ENCODE measurements at places on chromosomes 4 and X.

GRCh38 chrX:37454537-37455285 lies 105.5 kb downstream of the PRRG1 start:
- no peak for DNase-seq

DNA sequence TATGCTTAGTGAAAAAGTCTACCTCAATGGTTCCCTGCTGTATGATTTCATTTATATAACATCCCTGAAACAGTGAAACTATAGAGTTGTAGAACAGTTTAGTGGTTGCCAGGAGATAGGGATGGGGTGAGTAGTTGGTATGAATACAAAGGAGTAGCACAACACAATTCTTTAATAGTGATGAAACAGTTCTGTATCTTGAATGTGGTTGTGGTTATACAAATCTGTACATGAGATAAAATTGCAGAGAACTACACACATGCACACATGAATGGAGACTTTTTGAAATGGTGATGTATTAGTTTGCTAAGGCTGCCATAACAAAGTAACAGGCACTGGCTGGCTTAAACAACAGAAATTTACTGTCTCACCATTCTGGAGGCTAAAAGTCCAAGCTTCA lies 677.1 kb downstream of the ADGRL3 start:
- no peak for DNase-seq

GRCh38 chr4:39710098-39710896 lies 12.4 kb downstream of the UBE2K start:
- DNase-seq = no peak

DNA sequence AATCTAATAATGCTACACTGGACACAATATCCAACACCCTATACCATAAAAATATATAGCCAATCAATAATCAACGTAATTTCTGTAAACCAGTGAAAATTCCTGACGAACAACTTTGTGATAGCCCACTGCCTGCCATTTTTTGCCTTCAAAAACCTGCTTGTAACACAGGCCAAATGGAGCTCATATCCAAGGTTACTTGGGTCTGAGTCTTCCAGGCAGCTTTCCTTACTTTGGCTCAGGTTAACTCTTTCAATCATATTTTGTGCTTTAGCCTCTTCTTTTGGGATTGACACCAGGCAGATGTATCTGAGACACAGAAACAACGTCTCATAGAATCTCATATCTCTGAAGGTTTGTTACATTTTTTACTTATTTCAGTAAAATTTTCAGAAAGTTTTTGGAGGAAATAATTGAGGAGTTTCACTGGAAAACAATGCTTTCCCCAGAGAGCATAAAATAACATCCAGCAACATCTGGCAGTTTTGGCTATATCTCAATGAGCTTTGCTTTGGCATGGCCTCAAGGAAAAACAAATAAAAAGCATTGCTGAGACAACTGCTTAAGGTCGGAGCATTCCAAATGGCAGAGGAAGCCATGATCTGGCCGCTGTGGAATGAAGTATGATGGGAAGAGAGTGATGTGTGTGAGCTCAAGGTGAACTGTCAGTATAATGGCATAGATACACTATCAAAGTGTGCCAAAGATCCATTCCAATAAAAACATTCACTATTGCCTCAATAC lies 162.9 kb upstream of the SPIN4 start:
- no peak for DNase-seq

DNA sequence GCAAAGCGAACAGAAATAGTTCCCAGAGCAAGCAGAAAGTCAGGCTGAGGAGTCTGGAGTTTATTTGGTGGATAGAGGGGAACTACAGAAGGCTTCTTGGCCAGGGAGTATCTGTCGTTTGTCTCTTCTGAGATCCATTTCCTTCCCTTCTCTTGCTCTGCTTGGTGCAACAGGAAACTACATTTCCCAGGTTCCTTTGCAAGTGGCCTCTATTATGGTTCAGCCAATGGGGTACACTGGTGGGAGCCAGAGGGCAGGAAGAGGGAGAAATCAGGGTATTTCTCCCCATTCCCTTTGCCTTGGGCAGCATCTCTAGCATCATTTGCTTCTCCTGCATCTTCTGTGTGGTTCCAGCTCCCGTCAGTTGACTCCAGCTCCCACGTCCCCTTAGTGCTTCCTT lies 142.1 kb downstream of the BCOR start:
- DNase-seq = peak; percentile 51

DNA sequence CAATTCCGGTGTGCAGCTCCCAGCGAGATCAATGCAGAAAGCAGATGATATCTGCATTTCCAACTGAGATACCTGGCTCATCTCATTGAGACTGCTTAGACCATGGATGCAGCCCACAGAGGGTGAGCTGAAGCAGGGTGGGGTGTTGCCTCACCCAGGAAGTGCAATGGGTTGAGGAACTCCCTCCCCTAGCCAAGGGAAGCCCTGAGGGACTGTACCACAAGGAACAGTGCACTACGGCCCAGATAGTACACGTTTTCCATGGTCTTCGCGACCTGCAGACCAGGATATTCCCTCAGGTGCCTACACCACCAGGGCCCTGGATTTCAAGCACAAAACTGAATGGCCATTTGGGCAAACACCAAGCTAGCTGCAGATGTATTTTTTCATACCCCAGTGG lies 150.0 kb downstream of the TET2 start:
- DNase-seq = no peak

DNA sequence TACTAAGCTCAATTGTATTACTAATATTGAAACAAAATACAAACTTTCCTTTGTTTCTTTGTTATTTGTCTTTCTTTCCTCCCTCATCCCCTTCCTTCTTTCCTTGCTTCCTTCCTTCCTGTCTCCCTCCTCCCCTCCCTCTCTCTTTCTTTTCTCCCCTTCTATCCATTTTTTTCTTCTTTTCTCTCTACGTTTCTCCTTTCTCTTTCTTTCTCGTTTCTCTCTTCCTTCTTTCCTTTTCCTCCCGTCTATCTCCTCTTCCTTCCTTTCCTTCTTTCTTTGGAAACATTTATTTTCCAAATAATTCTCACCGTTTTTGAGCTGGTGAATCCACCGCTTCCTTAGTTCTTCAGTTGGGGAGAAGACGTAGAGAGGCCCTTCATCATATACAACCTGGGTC lies 16.3 kb downstream of the BTK start:
- no peak for DNase-seq

- DNase-seq = no peak
Measured at GRCh38 chr4:120765260-120765680, 157.3 kb downstream of the PRDM5 start.

- DNase-seq = no peak
Measured at GRCh38 chr4:48815483-48815882, 15.4 kb upstream of the OCIAD1 start.

DNA sequence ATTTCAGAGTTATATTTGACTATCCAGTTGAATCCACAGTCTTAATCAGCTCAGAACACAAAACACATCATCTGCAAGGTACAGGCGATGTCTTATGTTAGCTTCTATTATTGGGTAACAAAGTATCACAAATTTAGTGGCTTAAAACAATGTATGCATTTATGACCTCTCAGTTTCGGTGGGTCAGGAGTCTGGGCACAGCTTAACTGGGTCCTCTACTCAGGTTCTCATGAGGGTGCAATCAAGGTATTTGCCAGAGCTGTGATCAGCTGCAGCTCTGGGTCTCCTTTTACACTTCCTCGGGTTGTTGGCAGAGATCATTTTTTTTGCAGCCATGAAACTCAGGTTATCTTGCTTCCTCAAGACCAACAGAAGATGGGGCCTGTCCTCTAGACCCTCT lies 498.9 kb downstream of the IDS start:
- DNase-seq = no peak

- DNase-seq = peak; percentile 77
Measured at GRCh38 chr4:166308647-166309046, 435.6 kb downstream of the TLL1 start.

- peak; percentile 82 for DNase-seq
Measured at GRCh38 chr4:139176302-139177048, 543 bp downstream of the ELF2 start.

GRCh38 chr4:47486231-47486673 lies 1.2 kb downstream of the ATP10D start:
- DNase-seq = no peak

DNA sequence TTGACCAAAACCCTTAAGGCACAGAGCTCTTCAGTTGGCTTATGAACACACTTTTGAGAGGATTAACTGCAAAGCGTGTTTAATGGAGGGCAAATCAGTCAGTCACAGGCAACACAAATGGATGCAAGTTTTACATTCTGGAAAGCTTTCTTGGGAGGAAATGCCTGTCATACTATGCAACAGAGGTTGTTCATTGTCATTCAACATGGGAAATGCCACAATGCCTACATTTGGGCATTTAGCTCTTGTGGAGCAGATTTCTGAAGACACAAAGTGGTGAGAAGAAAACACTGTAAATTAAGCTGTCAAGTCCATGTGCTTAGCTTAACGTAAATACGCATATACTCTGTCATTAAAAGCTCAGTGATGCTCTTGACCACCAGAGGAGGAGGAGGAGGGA lies 41.1 kb downstream of the CBLL2 start:
- peak; percentile 50 for DNase-seq

DNA sequence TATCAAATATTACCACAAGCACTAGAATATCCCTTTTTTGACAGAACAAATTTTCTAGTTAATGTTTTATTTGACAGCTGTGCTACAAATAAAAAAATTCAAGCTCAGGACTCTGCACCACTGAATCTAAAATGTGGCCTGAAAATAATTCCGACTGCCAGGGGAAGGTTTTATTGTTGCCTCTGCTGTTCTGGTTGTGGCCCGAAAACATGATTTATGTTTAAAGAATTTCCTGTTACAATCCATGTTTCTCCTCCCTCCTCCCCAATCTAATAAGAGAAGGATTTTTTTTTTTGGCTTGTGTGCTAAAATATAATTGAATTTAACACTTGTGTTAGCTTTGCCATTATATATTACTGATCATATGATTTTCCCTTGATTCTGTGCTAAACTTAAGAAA lies 227.8 kb downstream of the DCLK2 start:
- no peak for DNase-seq

DNA sequence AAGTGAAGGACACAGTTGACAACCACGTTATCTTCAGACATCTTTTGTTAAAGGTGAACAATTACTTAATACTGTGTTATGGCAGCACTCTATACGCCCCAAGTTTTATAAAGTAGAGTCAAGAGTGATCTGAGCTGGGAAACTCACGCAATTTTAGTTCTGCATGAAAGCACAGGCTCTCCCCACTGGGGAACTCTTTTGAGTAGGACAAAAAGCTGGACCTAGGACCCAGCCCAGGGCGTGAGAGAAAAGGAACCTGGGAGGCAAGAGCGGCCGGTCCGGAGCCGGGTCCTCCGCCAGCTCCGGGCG lies 152.6 kb upstream of the SLC4A4 start:
- no peak for DNase-seq

- no peak for DNase-seq
Measured at GRCh38 chr4:152356428-152357034, 179.4 kb downstream of the FBXW7 start.

DNA sequence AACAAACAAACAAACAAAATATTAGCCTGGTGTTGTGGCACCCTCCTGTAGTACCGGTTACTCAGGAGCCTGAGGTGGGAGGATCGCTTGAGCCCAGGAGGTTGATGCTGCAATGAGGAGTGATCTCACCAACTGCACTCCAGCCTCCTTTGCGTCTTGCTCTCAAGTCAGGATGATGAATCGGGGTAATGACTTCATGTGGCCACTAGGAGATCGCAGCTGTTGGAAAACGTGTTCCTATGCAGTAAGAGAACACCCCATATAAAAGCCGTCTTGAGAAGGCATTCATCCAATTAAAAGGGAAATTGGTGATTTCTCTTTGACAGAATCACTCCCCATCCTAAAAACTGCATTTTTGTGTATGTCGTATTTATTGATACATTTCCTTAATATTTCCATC lies 6.9 kb downstream of the CCNB3 start:
- peak; percentile 15 for DNase-seq

All from NCI-H82 (cell line).